Suppressor macrophage treated with lipopolysaccharide for 1 hour (primary cell): ENCODE measurements at places on chromosomes 5 and 9.
A peak's percentile ranks its signal among the peaks of the same experiment; 100 is the strongest.

DNA sequence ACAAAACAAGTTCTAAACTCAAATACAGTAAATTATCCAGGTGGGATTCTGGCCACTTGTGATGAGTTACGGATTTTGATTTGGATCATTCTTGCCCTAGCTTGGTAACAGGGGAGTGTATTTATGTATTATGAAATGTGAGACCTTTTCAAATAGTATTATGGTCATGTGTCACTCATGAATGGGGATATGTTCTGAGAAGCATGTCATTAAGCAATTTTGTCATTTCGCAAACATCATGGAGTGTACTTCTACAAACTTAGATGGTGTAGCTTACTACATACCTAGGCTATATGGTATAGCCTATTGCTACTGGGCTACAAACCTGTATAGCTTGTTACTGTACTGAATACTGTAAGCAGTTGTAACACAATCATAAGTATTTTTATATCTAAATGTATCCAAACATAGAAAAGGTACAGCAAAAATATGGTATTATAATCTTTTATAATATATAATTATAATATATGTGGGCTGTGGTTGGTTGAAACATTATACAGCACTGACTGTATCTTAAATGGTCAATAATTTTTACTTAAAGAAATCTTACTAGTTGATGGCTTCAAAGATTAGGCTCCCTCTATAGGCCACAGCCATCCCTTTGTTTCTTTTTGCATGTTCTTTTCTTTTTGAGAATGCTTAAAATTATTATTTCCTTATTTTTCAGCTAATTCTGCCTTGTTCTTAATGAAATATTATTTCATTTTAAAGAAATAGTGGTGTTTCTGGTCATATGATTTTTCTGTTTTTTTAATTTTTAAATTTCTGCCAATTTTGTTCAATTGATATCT lies 128.4 kb downstream of the MAST4 start:
- DNase-seq: no peak

GRCh38 chr5:141101059-141101458 lies 786 bp downstream of the PCDHB3 start:
- no peak for DNase-seq

GRCh38 chr5:155750571-155750970 lies 576.4 kb upstream of the SGCD start:
- no peak for DNase-seq

GRCh38 chr5:153670101-153670500 lies 179.6 kb downstream of the GRIA1 start:
- no peak for DNase-seq

- DNase-seq: peak; percentile 24
Observed at GRCh38 chr9:88747768-88748167, 212.8 kb downstream of the NXNL2 start.

DNA sequence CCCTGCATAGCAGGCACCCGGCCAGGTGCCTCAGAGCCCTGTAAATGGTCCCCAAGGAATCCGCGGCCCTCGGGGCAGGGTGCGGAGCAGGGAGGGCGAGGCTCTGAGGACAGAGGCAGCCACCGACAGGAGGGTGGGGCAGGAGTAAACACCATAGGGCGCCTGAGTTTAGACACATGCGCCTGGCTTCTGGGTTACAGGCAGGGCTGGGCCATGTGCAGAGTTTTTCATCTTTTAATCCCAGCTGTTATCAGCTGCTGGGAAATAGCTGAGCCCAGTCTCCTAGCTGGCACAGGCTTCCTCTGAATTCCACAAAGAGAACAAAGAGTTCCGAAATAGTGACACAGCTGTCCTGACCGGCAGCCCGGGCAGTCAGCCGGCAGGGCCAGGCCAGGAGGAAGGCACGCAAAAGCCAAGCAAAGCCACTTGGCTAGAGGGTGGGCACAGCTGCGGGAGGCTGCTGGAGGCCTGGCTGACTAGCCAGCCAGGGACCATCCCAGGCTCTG lies 98.9 kb upstream of the PHYKPL start:
- no peak for DNase-seq

DNA sequence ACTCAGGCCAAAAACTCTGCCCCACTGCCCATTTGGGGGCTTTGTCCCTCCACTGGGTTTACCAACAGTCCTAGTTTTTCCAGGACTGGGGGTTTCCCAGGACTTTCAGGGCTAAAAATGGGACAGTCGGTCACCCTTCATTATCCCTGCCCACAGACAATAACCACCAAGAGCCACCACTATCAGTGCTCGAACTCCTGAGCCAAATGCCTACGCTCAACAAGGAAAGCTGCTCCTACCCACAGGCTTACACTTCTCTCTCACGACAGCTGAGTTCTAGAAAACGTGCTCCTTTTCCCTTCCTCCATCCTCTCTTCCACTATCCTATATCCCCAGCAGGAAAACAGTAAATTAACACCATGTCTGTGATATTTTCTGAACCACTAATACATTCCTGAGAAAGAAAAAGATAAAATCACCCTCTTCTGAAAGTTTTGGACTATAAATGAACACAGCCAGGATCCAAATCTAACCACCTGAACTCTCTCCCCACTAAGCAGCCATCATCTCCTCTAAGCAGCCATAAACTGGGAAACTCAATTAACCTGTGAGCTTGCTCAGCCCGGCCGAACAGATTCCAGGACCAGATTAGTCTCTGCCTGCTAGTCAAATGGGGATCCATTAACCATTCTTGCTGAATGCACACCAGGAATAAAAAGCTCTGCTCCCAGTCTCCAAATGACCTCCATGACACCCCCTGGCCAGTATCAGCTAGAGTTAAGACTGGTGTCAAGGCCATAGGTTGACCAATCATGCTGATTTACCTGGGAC lies 41.8 kb downstream of the KLHL3 start:
- no peak for DNase-seq

- DNase-seq: no peak
Observed at GRCh38 chr5:132213666-132214065, 14.0 kb downstream of the P4HA2 start.

DNA sequence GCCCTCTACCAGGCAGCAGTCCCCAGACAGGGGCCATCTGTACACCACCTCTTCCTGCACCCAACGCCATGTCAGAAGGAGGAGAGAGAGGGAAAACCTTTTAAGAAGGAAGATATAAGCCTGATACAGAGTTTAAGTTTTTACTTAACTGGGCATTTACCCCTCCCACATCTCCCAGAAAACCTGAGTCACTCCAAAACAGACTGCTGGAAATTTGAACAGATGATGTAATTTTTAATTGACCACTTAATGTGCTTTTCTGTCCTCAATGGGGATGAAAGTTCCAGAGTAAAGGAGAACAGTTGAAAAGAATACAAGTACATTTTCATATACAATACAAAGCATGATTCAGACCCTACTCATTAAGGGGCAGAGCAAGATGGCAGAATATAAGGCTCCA lies 63.9 kb downstream of the TTC39B start:
- DNase-seq: peak; percentile 44

GRCh38 chr9:83630938-83631457 lies 8.1 kb downstream of the IDNK start:
- DNase-seq: no peak

DNA sequence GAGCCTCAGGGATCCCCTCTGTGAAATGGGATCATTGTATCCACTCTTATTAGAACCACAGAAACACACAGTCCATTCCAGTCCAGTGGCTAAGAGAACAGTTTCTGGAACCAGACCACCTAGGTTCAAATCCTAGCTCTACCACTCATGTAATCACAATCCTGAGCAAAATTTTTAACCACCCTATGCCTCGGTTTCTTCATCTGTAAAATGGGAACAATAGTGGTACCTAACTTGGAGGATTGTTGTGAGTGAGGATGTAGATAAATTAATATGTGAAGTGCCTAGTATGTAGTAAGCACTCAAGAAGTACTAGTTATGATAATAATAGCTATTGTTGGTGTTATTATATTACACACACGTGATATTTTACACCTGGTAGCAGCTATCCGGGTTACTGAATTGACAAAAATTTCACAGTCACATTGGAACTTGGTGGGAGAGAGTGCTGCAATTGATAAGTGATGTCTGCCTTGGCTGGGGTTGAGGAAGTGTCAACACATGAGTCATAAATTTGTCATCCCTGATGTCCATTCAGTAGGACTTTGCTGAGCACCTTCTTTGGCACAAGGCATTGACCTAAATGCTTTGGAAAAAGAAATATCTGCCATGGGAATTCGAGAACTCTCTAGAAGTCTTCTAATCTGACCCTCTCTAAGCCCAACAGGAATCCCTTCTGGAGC lies 68.4 kb downstream of the COL27A1 start:
- DNase-seq: peak; percentile 62

GRCh38 chr5:67032921-67033664 lies 163.5 kb downstream of the CD180 start:
- DNase-seq: peak; percentile 76

DNA sequence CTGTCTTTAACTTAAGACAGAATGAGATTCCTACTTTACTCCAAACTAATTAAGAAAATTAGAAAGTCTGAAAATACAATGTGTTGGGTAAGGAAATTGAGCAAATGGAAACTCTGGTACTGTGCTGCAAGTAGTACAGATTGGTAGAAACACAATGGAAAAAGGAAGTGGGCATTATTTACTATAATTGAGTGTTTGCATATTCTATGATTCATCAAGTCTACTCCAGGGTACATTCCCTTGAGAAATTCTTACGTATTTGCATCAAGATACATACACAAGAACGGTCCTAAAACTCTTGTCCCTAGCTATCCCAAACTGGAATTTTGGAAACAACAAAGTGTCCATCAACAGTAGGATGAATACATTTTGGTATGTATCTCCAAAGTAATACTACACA lies 123.5 kb upstream of the TARS1 start:
- DNase-seq: peak; percentile 66
